ENCODE measurements at places on chromosomes 2 and 18.

- DNase-seq: no peak
Measured at GRCh38 chr2:148939271-148939670, 64.2 kb downstream of the KIF5C start.

DNA sequence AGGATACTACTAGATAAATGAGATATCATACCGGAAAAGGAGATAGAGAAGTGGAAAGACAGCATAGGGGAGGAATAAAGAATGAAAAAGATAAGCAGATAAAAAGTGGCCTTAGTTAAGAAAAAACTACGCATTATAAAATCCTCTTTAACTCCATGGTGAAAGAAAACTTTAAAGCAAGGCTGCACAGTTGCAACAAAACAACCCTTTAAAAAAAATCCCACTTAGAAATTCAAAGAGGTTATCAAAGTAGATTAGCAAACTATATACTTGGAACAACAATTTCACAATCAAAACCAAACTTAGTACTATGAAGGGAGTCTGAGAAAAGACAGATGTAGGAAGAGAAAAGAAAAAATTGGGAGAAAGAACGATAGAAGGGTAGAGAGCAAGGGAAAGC is 133.4 kb upstream of the OSR1 start:
- no peak for DNase-seq

- DNase-seq: no peak
Measured at GRCh38 chr2:71605781-71606241, 152.4 kb downstream of the DYSF start.

DNA sequence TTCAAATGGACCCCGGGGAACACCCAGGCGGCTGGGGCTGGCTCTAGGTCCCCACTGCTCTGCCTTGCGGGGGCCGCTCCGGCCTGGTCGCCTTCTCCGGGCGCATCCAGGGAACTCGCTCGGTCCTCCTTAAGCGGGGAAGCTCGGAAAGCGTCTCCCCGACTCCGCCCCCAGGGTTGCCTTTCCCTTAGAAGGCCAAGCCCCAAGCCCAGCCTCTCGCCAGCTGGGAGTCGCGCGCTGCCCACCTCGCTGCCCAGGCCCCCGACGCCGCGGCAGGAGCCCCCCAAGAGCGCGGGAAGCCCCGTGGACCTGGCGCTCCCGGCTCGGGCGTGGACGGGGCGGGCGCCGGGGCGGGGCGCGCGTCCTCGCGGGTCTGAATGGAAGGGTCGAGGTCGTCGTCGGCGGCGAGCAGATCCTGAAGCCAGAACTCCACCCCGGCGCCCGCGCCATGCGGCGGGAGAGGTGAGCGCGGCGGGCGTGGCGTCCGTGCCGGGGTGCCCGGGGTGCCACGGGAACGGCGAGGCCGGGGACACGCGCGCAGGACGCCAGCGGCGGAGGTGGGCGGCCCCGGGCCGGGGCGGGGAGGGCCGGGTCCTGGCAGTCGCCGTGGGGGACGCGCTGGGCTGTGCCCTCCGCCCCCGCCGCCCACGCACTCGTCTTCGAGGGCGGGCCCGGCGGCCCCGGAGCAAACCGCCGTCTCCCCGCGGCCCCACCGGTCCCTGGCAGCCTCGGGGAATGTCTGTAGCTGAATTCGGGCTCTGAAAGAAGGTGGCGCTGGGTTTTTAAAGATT is at the start of gene BOK:
Gene BOK, plus strand, starts transcription at position 214 of the 791 bp plus-strand sequence. CDS start 739 bp downstream, outside the sequence.
- no peak for DNase-seq

- DNase-seq: no peak
Measured at GRCh38 chr2:215104226-215104625, 34.2 kb downstream of the ABCA12 start.

- DNase-seq: no peak
Measured at GRCh38 chr18:60134806-60135205, 235.0 kb downstream of the PMAIP1 start.

DNA sequence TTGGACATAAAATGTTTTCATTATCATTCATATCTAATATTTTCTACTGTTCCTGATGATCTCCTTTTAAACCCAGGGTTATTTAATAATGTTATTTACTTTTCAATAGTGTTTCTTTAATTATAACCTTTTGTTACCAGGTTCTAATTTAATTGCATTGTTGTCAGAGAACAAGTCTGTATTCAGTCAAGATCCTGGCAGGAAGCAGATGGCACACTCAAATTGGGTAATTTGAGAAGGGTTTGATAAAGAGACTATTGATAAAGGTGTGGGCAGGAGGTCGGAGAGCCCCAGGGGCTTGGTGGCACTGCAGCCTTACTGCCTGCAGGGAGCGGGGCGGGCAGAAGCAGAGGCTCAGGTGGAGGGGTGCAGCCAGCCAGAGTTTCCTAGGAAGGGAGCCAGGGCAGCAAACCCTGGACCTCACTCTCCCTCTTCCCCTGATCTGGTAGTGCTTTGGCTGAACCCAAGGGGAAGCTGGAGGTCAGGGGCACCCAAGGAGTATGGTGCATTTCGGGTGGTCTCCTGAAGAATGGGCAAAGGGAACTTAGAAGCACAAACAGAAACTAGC is 2.3 kb upstream of the KIF1A start:
- DNase-seq: no peak

GRCh38 chr18:4077721-4078120 is 377.4 kb downstream of the DLGAP1 start:
- no peak for DNase-seq

GRCh38 chr2:128108166-128108565 is 17.2 kb downstream of the UGGT1 start:
- no peak for DNase-seq

DNA sequence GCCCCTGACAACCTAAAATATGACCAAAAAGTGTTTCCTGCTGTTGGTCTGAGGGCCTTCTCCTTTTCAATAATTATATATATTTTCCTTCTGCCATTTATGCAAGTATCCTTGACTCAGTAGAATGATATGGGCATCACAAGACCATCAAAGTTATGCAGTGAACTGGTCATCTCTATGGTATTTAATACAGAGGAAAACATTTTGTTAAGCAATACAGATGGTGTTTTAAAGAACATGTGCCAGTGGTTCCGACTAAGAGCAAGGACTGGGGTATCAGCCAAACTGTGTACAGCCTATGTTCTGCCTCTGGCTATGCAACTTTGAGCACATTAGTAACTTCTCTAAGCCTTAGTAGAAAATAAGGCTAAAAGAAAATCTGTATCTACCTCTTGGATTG is 179.0 kb downstream of the TRABD2A start:
- no peak for DNase-seq

GRCh38 chr2:156311976-156312375 is 20.5 kb downstream of the NR4A2 start:
- DNase-seq: no peak

DNA sequence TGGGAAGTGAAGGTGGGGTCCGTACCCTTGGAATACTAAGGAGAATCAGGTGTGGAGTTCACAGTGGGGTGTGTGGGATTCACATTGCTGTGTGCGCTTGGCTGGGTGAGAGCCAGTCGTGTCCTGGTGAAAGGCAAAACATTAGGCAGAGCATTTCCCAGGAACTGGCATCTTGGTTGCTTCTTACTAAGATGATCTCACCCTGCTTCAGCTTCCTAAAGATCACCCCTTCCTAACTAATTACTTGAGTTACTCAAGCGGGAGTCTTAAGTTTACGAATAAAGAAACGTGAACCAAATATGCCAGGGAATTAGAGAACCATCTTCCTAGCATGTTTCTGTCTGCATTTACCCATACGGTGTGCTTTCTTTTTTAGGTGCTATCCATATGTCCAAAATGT is 122.9 kb downstream of the NCK2 start:
- DNase-seq: no peak

GRCh38 chr18:63788447-63789096 is 13.4 kb downstream of the SERPINB7 start:
- DNase-seq: no peak

DNA sequence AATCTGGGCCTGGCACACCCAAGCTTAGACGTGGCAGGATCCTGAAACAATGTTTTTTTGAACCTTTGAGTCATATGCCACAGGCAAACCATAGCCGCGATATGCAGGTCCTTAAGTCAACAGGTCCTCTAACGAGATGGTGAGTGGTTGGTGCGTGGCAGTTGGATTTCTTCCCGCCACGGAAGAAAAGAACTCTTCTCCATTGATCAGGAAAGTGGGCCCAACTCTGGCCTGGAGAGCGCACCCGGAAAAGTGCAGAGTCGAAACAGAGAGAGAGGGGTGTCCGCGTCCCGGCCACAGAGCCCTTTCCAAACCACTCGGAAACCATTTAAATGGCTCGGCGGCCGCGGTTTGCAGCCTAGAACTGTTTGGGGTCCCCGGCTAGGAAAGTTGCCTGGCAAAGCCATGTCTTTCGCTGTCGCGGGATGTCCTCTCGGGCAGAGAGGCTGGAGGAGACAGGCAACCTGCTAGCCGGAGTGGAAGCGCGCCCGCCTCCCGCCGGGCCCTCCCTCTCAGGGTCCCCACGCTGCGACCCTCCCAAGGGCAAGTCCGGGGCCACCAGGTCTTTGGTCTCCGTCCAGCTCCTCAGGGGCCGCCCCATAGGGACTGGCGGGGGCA is 777 bp downstream of the GALNT3 start:
- peak; percentile 51 for DNase-seq

- DNase-seq: no peak
Measured at GRCh38 chr2:83081826-83082690, 1377.0 kb downstream of the SUCLG1 start.

DNA sequence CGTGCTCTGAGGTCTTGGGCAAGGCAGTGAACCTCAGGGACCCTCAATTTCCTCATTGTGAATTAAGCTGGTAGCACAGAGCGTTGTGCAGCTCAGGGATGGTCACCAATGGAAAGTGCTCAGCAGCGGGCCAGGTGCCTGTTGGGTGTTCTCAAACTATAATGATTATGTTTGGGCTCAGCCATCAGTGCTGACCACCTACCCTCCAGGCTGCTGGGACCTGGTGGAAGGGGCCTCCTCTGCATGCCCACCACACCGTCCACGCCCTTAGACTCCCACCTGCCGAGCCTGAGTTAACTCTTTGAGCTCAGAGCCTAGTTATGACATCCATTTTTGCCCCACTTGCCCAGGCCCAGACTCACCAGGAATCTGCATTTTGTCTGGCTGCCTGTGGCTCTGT is 35.0 kb downstream of the GLI2 start:
- no peak for DNase-seq

GRCh38 chr18:46622999-46623398 is 34.0 kb downstream of the LOXHD1 start:
- no peak for DNase-seq

DNA sequence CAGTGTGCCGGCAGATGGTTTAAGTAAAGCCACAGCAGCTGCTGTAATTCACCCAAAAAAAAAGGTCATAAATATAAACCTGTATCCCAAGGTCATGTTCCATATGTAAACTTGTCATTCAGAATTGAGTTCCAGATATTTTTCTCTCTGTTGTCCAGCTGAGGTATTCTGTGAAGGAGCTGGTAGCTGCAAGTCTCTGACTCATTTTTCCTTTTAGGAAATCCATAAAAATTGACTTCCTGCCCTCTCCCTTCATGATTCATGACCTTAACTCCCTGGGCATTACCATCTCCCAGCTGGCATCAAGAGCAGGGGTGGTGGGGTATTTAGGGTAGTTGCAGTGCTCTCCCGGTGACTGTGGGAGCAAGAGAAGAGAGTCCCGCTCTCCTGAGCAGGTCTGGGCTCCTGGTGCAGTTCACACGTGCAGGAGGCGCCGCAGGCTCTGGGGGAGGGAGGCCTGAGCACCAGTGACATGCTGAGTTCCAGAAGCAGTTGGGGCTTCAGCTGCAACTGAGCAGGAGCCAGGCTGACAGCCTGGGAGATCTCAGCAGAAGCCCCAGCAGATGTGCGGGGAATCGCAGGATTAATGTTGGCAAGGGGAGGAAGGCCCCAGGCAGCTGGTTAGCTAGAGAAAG is 192.6 kb downstream of the MGAT5 start:
- DNase-seq: no peak

GRCh38 chr2:132646540-132647108 is 23.4 kb downstream of the LYPD1 start:
- DNase-seq: no peak

GRCh38 chr2:774436-774835 is 97.2 kb upstream of the TMEM18 start:
- DNase-seq: no peak

DNA sequence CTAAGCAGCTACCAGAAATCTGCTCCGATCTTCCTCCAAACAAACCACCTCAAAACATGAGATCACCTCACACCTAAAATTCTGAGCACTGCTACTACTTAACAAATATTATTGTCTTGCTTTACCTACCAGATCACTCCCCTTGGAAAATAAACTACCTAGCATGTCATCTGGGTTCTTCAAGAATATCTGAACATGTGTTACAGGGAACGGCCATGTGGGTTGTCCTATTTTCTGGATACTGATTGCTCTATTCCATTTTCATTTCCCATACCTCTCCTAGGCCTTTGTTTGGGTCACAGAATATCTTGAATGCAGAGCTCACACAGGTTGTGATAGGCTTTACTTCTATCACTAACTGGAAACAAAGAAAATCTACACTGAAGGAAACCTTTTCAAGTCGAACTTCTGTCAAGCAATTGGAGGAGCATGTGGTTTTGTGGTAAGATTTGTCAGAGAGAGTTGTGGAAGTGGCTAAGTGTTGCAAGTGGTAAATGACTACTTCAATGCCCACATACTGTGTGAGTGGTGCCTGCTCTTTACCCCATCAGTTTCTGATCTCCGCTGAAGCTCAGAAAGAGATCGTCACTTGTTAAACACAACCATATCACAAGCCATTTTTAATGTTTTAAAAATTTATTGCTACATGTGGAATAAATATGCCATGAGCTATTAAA is 739.1 kb upstream of the ZEB2 start:
- DNase-seq: no peak

DNA sequence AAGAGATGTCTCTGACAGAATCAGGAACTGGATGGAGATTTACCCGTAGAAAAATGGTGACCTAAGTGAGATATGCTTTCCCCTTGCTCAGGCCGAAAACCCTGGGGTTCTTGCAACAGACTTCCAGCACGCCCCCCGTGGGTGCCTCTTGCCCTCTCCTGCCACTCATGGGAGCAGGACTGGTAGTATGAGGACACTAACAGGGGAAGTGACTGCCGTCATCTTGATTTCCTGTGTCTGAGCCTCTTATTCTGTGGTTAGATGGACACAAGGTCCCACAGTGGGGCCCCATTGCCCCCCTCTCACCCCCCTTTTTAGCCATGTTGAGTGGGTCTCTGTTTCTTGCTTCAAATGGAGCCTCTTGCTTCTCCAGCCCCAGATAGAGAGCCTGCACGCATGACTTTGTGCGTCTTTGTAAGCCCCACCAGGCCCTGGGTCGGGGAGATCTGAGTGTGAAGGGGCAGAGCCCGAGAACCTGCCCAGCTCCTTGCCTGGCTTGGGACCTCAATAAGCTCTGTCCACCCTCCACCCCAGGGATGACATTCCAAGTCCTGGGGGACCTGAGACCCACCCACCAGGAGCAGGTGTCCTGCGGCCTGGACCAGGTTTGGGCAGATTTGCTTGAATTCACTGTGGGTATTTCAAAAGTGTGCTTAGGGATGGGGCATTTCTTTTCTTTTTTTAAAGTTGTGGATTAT is 12.6 kb downstream of the GNLY start:
- DNase-seq: peak; percentile 75

GRCh38 chr2:201975434-201975833 is 58.2 kb upstream of the FZD7 start:
- no peak for DNase-seq

GRCh38 chr2:229275506-229275905 is 4.4 kb upstream of the PID1 start:
- DNase-seq: no peak
